ENCODE measurements at places on chromosomes 5 and 9.

DNA sequence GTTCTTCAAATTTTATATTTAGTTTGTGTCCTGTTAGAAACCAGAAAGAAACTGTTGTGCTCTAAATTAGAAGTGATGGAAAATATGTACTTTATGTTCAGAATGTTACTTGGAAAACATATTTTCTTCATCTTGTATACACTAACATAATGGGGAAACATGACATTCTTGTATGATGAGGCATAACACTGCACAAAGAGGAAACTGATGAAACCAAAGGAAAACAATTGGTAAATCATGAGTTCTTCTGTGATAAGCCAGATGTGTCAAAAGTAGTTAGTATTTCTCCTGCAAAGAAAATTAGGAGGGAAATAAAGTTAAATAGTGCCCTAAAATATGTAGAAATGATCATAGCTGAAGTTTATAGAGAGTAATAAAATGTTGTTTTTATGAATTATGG, 111.1 kb upstream of the FBN2 start:
- DNase-seq: no peak

GRCh38 chr5:13108265-13108664, 836.2 kb downstream of the DNAH5 start:
- DNase-seq: no peak

- no peak for DNase-seq
Measured at GRCh38 chr9:110257956-110258355, 1.6 kb upstream of the TXN start.

GRCh38 chr9:34254141-34254913, 74.7 kb downstream of the KIF24 start:
- no peak for DNase-seq

GRCh38 chr5:180341595-180341994, 11.5 kb downstream of the GFPT2 start:
- no peak for DNase-seq

- DNase-seq: no peak
Measured at GRCh38 chr9:87076825-87077224, 129.5 kb upstream of the GAS1 start.

GRCh38 chr5:84259283-84260045, 125.2 kb downstream of the EDIL3 start:
- no peak for DNase-seq

DNA sequence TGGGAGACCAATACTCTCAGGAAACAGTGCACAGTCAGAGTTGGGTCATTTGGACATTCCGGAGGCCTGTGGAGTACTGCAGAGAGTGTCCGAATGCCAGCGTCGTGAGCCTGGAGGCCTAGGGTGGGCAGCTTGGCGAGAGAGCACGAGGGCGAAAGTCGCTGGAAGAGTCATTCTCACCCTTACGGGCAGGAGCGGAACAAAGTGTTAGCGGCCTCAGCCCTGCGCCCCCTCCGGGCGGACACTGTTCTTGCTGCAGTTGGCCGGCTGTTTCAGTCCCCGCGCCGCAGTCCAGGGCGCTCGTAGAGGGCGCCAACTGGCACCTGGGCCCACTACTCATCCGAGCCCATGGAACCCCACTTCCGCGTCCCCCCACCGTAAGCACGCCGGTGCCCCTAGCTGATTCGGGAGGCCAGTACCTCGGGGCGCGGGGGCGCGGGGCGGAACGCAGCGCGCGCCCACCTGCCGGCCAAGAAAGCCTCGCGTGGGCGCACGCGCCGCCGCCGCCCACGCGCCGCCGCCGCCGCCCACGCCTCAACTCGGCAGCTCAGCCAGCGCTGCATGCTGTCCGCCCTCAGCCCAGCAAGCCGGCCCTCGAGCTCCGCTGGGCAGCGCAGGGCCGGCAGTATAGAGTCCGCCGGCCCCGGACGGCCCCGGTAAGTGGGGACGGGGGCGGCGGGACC, 99.7 kb upstream of the CCL21 start:
- DNase-seq: no peak

DNA sequence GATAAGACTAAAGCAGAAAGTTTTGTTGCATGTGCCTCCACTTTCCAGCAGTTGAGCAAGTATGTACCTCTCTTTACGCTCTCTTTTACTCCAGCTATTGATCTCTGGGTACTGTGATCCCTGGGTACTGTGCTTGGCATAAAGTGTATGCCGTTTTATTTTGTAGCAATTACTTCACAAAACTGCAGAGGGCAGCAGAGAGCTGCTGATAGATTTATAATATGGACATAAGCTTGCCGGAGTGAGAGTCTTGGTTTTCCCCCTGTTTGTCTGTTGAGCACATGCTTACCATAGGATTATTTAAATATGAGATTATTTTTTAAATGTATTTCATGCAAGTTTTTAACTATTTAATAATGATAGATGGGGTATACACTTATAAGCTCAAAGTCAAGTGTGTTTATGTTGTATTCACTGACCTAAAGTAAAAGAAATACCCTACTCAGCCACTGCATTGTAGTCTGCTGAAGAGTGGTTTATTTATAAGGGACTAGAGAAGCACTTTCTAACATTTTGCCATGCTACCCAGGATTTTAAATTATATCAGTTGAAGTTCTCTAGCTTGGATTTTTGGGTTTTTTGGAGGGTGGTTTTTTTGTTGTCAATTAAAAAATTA, 13.0 kb downstream of the TTC1 start:
- DNase-seq: peak; percentile 7

GRCh38 chr9:91195372-91196012, 166.2 kb downstream of the AUH start:
- no peak for DNase-seq

DNA sequence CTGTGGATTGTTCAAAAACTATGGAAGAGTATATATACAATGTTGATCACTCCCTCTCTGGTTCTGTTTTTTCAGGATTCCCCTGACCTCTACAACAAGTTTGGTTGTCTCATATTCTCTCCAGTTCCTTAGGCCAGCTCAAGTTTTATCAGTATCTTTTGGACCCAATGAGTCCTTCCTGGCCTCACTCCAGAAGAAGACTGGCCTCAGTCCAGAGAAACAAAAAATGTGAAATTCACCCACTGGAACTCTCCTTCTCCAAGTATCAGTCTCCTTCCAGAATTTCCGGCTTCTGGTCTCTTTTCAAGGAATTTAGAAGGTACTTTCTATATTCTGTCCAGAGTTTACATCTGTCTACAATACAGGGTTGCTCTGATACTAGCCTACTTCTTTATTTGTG, 537.8 kb upstream of the FTMT start:
- DNase-seq: no peak

GRCh38 chr5:854966-855743, 4.4 kb upstream of the ZDHHC11 start:
- no peak for DNase-seq

GRCh38 chr9:34446468-34446891, 11.9 kb downstream of the FAM219A start:
- no peak for DNase-seq

GRCh38 chr5:82523633-82524032, 245.5 kb upstream of the RPS23 start:
- no peak for DNase-seq

GRCh38 chr9:124468061-124468740, 17.9 kb downstream of the ADGRD2 start:
- no peak for DNase-seq

- DNase-seq: no peak
Measured at GRCh38 chr9:102035929-102036328, 297.5 kb upstream of the GRIN3A start.

DNA sequence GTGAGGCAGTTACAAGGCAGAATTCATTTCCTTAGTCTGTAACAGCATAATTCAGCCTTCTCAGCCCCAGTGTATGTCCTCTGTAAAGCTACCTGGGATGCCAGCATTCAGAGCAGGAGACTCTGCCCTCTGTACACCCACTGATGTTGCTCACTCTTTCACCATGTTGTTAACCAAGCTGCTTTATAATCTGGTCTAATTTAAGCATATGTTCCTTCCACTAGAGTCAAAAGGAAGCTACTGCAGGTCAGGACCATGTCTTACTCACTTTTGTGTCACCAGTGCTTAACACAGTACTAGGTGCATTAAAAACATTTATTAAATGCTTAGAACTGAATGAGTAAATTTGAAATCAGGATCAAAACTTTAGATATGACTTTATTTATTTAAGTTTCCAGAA, 185.6 kb downstream of the FBXL17 start:
- no peak for DNase-seq

- peak; percentile 76 for DNase-seq
Measured at GRCh38 chr9:107711542-107711941, 222.0 kb upstream of the KLF4 start.
